ENCODE measurements at places on chromosomes 2 and 18.

DNA sequence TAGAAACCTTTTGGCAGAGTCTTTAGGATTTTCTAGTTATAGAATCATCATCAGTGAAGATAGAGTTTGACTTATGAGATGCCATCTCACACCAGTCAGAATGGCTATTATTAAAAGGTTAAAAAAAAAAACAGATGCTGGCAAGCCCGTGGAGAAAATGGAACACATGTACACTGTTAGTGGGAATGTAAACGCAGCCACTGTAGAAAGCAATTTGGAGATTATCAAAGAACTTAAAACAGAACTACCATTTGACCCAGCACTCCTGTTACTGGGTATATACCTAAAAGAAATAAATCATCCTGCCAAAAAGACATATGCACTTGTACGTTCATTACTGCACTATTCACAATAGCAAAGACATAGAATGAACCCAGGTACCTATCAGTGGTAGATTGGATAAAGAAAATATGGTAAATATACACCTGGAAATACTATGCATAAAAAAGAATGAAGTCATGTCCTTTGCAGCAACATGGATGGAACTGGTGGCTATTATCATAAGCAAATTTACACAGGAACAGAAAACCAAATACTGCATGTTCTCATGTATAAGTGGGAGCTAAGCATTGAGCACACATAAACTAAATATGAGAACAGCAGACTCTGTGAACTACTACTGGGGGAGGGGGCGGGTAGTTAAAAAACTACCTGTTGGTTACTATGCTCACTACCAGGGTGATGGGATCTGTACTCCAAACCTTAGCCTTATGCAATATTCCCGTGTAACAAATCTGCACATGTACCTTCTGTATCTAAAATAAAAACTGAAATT, 279.0 kb downstream of the KIAA1328 start:
- DNase-seq, result no peak

- DNase-seq, result no peak
Measured at GRCh38 chr2:232237464-232237863, 141.1 kb upstream of the ALPP start.

DNA sequence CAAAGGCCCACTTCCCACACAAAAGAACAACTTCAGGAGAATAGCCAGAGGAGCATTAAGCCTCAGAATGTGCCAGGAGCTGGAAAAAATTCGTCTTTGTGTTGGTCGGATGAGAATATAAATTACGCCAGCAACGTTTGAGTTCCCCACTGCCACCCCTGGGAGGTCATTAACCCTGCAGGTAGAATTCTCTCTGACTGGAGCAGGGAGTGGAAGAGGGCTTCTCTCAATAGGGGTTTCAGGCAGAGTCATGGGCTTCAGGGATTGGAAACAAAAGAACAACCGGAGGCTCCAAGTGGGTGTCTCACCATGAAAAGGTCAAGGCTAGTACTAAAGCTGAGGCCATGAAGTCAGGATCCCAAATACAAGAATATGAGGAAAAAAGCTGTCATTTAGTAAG, 69.0 kb upstream of the DDX18 start:
- DNase-seq, result no peak

- DNase-seq, result peak; percentile 70
Measured at GRCh38 chr2:109510136-109511028, 103.4 kb downstream of the SEPTIN10 start.

DNA sequence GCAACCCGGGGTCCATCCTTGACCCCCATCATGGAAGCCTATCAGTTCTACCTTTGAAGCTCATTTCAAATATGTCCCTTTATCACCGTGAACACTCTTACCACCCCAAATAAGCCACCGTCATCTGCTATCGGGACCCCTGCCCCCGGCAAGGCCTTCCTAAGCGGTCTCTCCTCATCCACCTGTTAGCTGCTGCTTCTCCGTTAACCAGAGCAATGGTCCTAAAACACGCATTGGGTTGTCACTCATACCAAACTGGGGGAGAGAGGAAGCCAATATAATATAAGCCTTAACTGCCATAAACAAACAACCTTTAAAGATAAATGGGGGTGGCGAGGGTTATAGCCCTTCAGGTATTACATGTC, 680 bp downstream of the ASNSD1 start:
- no peak for DNase-seq

DNA sequence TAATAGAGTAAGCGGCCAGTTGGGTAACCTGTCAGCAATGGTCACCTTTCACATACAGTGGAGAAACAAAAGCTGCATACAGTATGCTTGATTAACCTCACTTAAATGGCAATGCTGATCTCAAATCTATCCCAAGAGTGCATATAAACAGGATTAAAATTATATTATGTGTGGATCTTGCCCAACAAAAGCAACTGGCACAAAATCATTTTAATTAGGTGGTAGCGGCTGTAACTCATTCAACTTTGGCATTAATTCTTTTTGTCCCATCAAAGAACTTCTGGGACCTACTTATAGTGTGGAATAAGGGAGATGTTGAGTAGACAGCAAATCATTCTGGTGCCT, 167.8 kb upstream of the VRK2 start:
- no peak for DNase-seq

DNA sequence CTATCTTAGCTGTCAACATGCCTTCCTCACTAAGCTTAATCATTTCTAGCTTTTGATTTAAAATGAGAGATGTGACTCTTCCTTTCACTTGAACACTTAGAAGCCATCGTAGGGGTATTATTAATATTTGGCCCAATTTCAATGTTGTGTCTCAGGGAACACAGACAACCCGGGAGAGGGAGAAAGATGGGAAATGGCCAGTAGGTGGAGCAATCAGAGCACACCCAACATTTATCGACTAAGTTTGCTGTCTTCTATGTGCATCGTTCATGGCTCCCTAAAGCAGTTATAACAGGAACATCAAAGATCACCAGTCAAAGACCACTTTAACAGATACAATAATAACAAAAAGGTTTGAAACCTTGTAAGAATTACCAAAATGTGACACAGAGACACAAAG, 110.2 kb downstream of the OLA1 start:
- DNase-seq, result no peak

DNA sequence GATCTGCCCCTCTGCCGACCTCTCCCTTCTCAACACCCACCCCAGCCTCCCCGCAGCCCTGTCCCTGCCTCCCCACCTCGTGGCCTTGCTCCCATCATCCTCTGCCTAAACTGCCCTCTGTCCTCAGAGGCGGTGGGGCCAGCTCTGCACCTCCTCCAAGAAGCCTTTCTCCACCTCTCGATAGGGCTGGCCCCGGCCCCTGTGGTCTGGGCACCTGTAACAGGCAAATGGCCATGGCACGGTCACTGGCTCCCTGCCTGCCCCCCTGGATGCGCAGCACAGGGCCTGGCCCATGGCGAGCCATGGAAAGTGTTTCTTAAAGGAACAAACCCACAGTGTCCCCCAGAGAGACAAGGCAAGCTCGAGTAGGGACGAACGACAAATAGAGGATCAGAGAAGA, 42.0 kb downstream of the MYO7B start:
- no peak for DNase-seq

GRCh38 chr2:137892739-137893138, 71.5 kb upstream of the HNMT start:
- no peak for DNase-seq

DNA sequence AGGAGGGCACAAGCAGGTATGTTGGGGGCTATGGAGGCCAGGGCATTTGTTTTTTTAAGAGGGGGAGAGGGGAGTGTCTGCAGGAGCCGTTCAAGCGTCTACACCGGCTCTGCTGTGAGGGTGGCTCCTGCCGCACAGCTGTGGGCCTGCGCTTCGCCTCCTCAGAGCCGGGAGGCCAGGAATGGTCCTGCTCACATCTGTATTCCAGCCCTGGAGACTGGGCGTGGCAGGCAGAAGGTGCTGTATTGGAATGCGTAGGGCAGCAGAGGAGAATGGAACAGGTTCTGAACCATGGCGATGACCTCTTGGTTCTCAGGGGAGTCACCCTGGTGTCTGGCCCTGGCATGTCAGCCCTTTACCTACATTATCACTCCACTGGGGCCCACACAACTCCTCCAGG, 26.8 kb upstream of the INHBB start:
- DNase-seq, result no peak

GRCh38 chr2:114020668-114021067, 130.8 kb downstream of the ACTR3 start:
- no peak for DNase-seq
